Amygdala (tissue), 56 donors: ENCODE measurements at places on chromosomes 6 and 20.

DNA sequence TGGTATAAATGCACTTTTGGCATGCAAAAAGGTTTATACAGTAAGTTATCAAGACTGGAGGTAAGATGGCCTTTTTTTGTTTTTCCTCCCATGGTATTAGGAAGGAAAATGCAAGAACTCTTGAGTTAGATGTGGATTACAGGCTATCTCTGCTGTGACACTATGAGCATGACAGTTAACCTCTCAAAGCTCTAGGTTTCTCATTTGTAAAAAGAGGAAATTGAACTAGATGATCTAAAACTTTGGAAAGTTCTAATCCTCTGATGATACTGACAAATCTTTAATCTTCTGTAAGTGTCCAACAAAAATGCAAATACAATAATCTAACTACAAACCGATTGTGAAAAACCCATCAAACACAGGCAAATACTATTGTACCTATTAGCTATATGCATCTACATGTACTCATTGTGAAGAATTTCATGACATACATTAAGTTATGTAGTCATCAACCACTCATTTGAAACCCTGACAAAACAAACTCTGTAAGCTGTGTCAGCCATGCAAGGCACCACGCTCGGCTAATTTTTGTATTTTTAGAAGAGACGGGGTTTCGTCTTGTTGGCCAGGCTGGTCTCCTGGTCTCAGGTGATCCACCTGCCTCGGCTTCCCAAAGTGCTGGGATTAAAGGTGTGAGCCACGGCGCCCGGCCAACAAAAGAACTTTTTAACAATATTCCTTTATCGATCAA, 4.2 kb downstream of the CDK19 start:
- DNase-seq = no peak

- DNase-seq = no peak
These were observed 38.6 kb upstream of the RPP40 start for GRCh38 chr6:5042436-5042835.

- no peak for DNase-seq
These were observed 76.5 kb downstream of the SPTLC3 start for GRCh38 chr20:13085275-13085674.

DNA sequence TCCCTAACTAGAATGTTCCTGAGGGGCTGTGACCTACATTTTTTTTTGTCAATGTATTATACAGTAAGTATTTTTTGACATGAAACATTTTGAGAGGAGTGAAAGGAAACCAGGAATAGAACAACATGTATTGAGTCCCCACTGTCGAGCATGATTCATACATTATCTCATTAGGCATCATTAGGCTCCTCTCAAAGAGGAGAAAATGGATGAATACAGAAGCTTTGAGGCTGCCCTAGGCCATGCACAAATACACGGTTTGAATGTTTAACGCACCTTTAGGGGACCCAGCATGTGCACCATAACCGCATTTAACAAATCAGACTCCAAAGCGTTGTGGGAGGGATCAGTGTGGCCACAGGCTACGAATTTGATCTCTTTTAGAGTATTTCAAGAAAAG, 87.8 kb downstream of the TBXT start:
- DNase-seq = no peak

DNA sequence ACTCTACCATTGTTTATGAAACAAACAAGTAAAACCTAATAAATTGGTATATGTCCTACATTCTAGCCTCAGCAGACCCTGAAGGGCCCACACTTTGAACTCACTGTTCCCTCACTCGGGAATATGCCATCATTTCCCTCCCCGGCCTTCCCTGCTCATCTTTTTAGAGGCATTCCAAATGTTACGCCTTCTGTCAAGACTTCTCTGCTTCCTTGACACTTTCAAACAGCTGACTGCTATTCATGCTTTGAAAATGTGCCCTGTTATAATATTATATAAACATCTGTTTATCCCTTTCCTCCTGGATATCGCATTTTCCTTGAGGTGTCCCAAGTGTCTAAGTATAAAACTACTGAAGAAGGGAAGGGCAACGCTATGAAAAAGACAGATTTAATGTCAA, 249.5 kb upstream of the THEMIS start:
- DNase-seq = no peak

- DNase-seq = no peak
These were observed 20.5 kb downstream of the FOXF2 start for GRCh38 chr6:1409774-1410465.

GRCh38 chr20:31813611-31814010, 5.5 kb upstream of the MYLK2 start:
- no peak for DNase-seq

GRCh38 chr20:41234546-41234945, 83.0 kb downstream of the ZHX3 start:
- DNase-seq = no peak

DNA sequence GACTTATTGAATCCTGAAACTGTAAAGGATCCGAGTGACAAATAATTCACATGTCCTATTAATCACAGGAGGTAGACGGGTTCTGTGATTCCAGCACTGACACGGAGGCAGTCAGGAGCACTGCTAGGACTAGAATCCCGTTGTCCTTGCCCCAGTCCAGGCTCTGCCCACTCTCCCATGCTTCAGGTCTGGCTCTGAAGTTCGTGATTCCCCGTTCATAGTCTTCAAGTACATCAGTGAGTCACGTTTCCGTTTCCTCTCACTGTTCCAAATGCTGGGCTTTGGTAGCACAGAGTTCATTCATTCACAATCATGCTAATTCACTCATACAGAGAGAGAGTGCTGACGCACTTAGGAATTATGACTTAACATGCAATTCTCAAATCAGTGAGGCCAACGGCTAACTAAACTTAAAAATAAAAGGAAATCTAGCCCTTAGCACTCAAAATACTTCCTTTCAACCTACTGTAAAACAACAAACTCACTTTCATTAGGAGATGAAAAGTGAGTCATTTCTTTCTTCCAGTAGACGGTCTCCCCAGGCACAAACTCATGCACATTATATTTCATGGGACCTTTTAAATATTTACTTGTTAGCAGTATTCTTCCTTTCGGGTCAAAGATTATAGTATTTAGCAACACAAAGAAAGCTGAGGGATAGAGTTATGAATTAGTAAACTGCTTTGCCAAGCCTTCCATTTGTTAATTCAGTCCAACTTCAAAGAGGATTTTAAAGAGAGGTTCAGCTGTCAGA, 94.0 kb upstream of the NHSL1 start:
- peak; percentile 4 for DNase-seq

GRCh38 chr6:55659304-55659703, 80.3 kb upstream of the HMGCLL1 start:
- DNase-seq = no peak

- no peak for DNase-seq
These were observed 272.9 kb upstream of the SUPT3H start for GRCh38 chr6:45650524-45651135.

- no peak for DNase-seq
These were observed 59.5 kb upstream of the ADGRG6 start for GRCh38 chr6:142242269-142242668.

- DNase-seq = no peak
These were observed 49.2 kb downstream of the MRAP2 start for GRCh38 chr6:84082689-84083265.

DNA sequence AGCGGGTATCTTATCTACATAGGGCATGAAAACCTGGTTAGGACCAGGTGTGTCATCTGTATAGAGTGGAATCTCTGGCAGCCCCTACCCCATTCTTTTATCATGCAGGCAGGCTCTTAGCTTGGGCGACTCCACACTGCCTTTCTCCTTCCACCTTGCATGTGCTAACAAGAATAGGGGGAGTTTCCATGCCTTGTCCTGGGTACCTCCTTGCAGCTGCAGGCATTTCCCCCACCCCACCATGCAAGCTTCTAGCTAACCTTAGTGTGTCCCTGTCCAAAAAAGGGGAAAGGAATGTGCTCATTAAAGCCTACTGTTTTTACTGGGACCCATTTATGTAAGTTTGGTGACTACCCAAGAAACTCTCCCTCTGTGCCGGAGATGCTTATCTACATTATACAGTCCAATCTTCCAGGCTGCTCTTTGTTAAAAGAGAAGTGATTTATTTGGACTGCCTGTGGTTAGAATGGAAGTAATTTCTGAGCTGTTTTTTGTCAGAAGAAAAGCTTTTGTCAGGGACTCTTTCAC, 10.5 kb upstream of the CEP43 start:
- no peak for DNase-seq

DNA sequence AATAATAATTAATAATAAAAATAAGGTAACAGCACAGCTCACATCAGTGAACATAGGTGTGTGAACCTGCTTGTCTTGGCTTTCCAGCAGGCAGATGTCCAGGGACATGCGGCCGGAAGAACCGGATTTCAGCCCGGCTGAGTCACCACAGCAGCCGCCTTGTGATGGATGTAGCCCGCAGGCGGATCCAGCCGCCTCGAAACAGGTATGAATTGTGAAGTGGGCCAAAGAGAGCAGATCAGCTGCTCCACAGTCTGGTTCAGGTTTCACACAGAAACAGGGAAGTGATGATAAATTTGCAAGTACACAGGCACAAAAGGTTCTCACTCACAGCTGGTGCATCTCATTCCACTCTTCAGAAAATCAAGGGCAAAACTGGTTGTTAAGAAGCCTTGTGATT, 55.1 kb downstream of the ID4 start:
- no peak for DNase-seq
